ENCODE measurements at places on chromosomes 1 and 21.

DNA sequence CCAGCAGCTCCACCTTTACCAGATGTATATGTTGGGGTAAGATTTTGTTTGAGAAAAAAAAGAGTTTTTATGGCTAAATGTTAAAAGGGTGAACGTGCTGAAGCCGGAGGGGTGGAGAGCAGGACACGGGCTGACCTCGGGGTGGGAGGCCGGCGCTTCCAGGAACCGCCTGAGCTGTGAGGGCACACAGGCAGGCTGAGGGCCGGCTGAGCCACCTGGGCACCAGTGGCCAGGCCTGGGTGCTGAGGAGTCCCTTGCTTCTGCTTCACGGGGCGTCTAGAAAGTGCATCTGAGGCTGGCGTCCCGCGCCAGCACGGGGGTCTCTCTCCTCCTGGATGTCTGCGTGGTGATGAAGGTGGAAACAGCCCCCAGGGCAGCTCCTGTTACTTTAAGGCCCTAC, 33.6 kb upstream of the ADARB1 start:
- DNase-seq, result no peak

- DNase-seq, result no peak
Observed at GRCh38 chr1:212858461-212859265, 588 bp downstream of the FLVCR1 start.

- no peak for DNase-seq
Observed at GRCh38 chr1:25135909-25136308, 96.4 kb downstream of the SYF2 start.

- no peak for DNase-seq
Observed at GRCh38 chr1:226098870-226099835, 36.6 kb downstream of the H3-3A start.

- DNase-seq, result no peak
Observed at GRCh38 chr1:161736335-161736969, 13.1 kb upstream of the DUSP12 start.

DNA sequence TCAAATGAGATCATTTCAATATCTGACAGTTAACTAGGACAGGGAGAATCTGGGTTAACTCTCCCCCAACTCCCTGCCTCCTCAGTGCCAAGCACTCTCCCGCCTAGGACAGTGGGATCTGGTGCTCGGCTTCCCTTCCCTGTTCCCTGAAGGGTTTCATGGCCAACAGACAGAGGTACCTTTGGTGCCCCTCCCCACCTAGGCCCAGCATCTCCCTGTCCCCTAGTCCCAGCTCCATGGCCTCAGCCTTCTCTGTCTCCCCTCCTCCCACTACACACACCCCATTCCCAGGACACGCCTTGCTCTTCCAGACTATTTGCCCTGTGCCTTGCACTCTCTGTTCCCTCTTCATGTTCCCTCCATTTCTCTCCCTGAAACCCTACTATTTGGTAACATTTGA, 77.1 kb downstream of the CD247 start:
- no peak for DNase-seq

GRCh38 chr1:156806512-156807440, 9.9 kb downstream of the SH2D2A start:
- DNase-seq, result peak; percentile 12

- DNase-seq, result no peak
Observed at GRCh38 chr1:219109424-219110018, 64.2 kb upstream of the LYPLAL1 start.

GRCh38 chr1:178768423-178768822, 43.4 kb downstream of the RALGPS2 start:
- no peak for DNase-seq

GRCh38 chr1:7177021-7177420, 391.8 kb downstream of the CAMTA1 start:
- no peak for DNase-seq

DNA sequence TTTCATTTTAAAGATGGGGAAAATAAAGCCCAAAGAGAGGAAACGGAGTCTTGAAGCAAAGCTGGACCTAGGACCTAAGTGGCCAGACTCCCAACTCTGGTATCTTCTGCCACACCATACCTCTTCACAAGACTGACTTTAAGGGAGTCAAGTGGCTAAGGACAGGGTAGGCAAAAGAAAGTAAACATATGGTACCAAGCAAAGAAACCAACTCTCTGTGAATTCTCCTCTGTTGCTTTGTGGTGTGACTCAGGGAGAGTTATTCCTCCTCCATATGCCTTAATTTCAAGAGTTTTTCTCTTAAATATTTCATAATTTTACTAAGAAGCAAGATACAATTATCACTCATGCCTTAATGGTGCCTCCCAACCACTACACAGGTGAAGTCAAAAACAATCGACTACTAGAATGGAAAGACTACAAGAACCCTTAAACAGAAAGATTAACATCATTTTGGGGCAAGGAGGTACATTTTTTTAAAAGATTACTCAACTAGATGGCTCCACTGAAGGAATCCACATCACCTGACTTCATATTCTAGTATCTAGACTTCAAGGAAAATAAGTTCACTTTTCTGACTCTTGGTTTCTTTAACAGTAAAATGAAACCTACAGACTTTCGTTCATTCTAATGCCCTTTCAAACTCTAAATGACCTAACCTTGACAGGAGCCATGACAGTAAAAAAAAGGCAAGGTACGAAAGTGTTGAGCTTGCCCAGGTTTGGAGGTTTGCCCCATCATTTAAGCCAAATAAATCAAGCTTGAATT, 44.2 kb downstream of the LUZP1 start:
- no peak for DNase-seq

GRCh38 chr21:35377505-35378090, 328.5 kb upstream of the RUNX1 start:
- no peak for DNase-seq

DNA sequence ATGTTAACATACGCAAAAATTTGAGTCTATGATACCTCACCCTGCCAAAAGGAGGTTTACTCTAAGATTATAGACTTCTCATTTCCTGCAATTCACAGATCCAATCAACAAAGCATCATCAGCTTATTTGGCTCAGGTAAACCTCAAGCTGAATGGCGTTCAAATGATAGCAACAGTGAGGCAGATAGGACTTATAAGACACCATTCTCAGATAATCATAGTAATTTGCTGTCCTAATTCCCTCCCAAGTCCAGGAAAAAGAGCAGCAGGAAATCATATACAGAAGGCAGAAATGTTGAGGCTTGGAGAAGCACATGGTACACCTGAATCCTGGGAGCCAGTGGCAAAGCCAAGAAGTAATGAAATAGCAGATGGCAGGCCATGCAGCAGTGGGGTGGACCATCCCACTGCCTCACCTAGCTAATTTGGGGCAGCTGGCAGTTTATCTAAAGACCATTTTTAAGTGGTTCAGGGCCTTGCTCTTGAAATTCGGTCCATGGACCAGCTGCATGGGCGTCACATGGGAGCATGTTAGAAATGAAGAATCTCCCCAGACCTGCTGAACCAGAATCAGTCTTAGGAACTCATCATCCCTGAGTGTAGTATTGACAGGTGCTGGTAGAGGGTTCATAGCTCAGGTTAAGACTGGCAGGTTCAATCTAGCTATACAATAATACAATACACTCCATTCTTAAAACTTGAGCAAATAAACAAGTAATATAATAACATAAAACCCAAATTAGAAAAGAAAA, 57.7 kb downstream of the ASTN1 start:
- DNase-seq, result no peak

GRCh38 chr1:246067432-246068216, 439.5 kb downstream of the SMYD3 start:
- DNase-seq, result no peak

DNA sequence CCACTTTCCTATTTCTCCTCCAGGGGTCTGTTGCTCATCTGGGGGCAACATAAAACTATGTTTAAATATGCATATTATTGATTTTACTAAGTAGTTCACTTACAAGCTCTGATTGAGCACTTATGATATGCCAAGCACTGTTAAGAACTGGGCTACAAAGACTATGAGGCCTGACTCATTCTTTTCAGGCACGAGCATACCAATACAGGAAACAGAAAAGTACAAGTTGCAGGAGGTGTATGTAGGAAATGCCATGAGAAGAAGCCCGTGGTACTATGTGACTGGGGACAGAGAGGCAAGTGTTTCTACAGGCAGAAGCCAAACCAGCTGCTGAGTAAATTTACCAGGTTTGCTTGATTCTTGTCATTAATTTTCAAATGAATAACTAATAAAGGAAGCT, 120.4 kb upstream of the PTGFR start:
- DNase-seq, result no peak

GRCh38 chr1:61670445-61670844, 54.5 kb downstream of the TM2D1 start:
- no peak for DNase-seq

DNA sequence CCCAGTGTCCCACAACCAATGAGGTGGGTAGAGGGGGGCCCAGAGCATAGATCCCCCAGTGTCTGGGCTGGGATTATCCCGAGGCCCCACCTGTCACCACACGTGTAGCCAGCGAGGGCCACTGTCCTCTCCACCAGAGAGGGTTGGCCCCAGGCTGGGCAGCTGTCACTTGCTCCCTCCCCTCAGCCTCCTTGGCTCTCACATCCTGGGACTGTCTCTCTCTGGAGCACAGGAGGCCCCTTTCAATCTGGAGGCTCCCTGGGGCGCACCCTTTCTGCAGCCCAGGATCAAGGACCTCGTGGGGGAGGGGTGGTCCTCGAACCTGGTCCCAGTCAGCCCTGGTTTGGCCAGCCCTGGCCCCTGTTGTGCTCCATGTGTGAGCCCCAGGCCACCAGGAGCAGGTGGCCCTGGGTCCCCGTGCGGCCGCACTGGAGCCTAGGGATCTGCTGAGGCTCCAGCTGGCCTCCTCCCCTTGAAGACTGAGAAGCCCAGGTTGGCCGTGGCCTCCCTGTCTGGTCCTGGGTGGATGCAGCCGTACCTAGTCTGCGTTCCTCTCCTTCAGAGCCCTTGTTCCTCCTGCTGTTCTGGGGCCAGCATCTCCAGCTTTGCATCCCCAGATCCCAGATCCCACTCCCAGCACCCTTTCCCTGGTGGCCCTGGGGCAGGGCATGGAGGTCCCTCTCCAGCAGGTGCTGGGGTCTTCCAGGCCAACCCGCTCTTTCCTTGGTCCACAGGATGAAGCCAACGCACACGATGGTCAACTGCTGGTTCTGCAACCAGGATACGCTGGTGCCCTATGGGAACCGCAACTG, 6.7 kb downstream of the TMEM201 start:
- no peak for DNase-seq

- DNase-seq, result no peak
Observed at GRCh38 chr1:37890378-37891014, 31.1 kb upstream of the MTF1 start.

- no peak for DNase-seq
Observed at GRCh38 chr1:46689356-46689755, 17.7 kb downstream of the TEX38 start.

- DNase-seq, result no peak
Observed at GRCh38 chr1:32701421-32701911, 1.1 kb downstream of the SYNC start.

- peak; percentile 54 for DNase-seq
Observed at GRCh38 chr1:29197590-29197924, 15.9 kb upstream of the SRSF4 start.

DNA sequence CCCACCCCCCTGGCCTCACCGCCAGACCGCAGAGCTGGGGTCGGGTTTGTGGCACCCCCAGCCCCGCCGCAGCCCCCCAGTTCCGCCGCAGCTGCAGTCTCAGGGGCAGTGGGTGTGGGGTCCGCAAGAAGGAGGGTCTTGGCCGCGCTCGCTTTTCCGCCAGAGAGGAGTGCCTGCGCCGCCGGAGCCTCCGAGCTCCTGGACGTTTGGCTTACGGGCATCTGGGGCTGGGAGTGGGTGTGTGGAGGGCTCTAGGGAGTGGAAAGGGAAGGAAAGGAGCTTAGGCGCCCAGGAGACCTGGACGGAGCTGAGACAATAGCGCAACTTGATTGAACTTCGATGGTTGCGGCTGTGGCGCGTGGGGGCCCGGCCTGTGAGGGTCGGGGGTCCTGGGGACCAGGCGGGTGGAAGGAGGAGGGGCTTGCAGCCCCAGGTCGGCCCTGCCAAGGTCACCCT, 88.8 kb upstream of the IPO9 start:
- DNase-seq, result no peak

DNA sequence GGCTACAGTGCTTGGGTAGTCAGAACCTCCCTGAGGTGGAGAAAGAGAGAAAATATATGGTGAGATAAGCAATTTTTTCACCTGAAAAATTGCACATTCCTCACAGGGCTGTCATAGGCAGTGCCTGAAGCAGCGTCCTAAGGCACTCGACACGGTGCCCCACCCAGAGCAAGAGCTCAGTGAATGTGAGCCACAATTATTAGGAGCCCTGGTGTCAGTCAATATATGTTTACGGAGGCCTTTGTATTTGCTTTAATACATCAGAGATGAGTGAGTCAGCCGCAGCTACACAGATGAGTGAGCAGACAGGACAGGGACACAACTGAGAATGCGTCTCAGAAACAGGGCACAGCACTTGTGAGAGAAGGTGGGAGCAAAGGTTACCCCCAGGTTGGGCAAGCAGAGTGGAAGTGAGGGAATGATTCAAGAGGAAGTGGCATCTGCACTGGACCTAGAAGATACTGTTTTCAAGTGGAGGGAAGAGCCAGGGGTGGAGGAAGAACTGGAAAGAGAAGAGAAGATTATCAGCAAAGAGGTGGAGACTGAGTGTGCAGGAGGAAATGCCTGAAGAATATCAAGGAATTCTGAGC, 5.2 kb upstream of the PIGC start:
- DNase-seq, result no peak

- no peak for DNase-seq
Observed at GRCh38 chr1:208393826-208394225, 149.6 kb upstream of the PLXNA2 start.

DNA sequence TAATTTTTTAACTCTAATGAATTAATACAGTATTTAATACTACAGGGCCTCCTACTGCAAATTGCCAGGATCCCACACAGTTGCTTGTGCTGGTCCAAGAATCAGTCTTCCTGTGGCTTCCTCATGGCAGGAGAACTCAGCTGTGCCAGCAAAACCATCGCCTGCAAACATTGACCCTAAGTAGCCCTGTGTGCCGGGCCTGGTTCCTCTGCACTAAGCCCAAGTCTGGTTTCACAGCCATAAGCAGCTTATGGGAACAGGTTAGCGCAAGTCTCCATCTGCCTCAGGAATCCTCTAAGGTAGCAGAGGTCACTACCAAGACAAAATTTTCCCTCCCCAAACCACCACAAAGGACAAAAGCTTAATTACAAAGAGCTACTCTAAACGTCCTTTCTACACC, 216.6 kb downstream of the PLA2G4A start:
- no peak for DNase-seq

GRCh38 chr1:15172405-15173259, 19.1 kb downstream of the TMEM51 start:
- DNase-seq, result no peak

- no peak for DNase-seq
Observed at GRCh38 chr1:229991104-229991513, 75.9 kb upstream of the GALNT2 start.

DNA sequence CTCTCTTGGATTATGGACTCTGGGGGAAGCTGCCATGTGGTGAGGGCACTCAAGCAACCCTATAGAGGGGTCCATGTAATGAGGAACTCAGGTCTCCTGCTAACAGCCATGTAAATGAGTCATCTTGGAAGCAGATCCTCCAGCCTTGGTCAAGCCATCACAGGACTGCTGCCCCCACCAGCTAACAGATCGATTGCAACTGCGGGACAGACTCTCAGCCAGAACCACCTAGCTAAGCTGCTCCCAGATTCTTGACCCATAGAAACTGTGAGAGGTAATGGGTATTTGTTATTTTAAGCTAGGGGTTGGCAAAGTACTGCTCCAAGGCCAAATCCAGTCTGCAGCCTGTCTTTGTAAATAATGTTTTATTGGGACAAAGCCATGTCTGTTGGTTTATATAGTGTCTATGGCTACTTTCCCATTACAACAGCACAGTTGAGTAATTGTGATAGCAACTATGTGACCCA, 27.6 kb upstream of the MAP3K7CL start:
- DNase-seq, result no peak

GRCh38 chr21:19565587-19565986, 1162.0 kb upstream of the TMPRSS15 start:
- DNase-seq, result no peak

GRCh38 chr1:4033129-4033676, 133.1 kb upstream of the C1orf174 start:
- DNase-seq, result no peak

All from CD4-positive, alpha-beta T cell (primary cell).